Stimulated activated CD4-positive, alpha-beta T cell treated with anti-CD3 and anti-CD28 coated beads, Interleukin-1b, Interleukin-23, amount 100 ng/mL, for 24 hours (primary cell): ENCODE measurements at places on chromosomes 5 and 9.

DNA sequence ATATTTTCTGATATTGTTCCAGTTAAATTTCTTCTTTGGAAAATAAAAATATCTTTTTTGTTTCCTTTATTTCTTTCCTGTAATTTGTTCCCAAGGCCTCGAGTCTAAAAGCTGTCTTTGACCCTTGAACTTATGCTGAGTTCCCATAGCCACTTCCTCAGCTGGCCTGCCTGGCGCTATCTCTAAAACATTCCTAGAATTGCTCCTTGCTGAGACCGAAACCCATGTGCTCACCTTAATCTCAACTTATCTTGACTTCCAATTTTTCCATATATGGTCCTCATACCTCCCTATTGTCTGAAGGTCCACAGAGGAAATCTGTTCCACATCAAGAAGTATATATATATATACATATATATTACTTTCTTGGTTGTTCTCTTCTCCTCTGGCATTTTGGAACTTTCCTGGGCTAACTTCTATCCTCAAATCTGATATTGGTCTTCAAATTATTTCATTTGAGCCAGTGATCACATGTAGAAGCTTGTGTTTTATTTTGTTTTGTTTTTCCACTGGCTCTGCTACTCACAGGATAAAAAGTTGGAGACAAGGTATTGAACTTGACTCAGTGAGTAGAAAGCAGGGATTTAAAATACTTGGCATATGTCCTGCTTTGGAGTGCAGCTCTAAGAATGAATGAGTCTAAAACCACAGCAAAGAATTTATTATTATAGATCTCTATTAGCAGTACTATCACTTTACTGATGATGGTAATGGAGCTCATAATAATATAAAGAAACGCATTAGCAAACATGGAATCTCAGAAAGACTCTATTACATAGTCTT lies 45.2 kb downstream of the ENC1 start:
- DNase-seq = no peak

DNA sequence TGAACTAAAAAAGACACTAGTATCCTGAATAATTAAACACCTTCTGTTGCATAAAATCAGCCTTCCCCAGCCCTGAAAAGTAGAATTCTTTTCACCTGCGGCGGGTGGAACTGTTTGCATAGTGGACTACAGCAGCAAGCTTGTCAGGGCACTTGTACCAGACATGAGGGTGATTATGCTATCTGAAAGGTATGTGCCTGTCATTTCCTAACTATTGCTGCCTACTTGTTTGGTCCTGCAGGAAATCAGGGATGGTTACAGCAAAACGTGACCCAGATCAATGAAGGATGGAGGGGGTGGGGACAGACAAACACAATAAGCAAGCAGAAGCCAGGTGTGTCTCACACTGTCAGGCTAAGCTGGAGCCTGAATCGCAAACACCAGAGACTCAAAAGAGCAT lies 385.6 kb downstream of the MLLT3 start:
- no peak for DNase-seq

DNA sequence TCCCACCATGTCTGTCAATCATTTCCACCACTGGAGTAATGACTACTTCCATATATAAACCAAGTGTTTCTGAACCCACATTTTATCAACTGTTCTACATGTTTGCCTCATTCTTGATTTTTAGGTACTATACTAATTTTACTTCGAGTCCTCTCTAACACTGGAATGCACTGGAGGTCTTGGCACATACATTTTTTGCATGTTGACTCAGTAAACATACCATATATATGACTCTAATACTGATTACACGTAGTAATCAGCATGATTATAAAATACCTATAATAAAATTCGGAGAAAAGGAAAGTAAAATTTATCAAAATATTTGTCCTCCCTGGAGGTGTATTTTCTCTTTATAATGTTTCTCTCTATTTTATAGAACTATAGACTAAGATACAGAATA lies 621.7 kb upstream of the NUDT12 start:
- DNase-seq = no peak

DNA sequence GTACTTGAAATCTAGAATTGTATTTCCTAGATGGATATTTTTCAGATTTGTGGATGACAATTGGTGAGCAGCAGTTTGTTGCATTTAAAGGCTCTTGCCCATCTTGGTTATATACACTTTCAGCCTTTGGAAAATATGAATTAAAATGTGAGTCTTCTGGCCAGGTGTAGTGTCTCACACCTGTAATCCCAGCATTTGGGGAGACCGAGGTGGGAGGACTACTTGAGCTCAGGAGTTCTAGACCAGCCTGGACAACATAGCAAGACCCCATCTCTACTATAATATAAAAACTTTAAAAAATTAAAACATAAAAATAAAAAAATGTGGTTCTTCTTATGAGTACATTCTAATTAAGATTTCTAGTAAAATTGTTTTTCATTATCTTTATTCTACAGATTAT lies 102.0 kb downstream of the MTREX start:
- no peak for DNase-seq

DNA sequence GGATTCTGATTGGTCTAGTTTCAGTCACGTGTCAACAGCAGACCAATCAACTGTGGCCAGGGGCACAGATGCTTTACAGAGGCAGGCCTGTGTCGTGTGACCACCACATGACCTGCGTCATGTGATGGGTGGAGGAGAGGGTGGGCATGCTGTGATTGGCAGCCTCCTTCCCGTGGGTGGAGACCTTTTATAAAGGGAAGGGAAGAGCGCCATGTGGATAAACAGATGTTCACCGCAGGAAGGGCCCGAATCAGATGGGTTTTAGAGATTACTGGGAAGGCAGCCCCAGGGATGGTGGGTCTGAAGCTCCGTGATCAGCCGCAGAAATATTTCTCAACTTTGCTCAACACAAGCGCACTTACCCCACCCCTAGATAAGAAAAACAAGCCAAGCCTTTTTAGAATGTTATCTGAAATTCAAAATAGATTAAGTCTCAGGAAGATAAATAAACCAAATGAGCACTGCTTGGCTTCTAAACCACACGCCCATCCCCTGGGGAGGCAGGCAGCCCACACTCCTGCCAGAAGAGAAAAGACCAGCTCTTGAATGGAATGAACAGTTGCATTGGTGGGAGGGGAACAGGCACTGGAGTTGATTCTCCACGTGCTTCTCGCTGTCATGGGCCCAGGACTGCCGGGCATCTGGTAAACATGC lies 43.6 kb downstream of the ROPN1L start:
- DNase-seq = no peak

DNA sequence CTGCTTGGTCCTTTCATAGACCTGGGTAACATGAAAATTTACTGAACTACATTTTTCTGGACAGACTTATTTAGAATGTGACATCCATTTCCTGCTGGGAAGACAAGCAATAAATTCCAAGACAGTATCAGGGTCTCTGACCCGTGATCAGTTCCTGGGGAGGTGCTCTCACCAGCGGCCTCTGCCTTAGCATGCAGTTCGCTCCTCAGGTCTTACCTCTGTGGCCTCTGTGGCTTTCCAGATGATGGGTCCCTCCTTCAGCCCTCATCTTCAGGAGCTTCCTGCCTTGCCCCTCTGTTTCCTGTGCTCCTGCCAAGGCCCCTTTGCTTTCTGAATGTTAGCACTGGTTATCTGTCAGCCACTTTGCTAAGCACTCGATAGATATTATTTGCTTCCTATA lies 66.4 kb downstream of the CMYA5 start:
- DNase-seq = no peak

- DNase-seq = no peak
Measured at GRCh38 chr5:50463726-50464125, 22.6 kb upstream of the EMB start.

DNA sequence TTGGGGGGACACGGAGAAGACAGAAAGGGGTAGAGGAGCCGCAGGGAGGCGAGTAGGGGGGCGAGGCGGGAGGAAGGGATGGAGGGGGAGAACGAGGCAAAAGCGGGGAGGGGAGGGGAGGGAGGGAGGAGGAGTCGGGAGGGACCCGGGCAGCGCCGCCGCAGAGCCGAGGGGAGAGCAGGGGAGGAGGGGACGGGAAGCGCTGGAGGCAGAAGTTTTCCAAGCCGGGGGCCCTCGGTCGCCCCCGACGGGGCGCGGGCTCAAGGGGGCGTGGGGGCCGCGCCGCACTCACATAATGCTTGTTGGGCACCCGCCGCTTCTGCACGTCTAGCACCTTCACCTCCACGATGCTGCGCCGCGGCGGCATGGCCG lies 353 bp downstream of the SH3PXD2B start:
- DNase-seq = no peak

GRCh38 chr5:151295791-151296477 lies 7.6 kb downstream of the SLC36A3 start:
- no peak for DNase-seq

GRCh38 chr5:137641148-137641547 lies 94.7 kb downstream of the KLHL3 start:
- no peak for DNase-seq

DNA sequence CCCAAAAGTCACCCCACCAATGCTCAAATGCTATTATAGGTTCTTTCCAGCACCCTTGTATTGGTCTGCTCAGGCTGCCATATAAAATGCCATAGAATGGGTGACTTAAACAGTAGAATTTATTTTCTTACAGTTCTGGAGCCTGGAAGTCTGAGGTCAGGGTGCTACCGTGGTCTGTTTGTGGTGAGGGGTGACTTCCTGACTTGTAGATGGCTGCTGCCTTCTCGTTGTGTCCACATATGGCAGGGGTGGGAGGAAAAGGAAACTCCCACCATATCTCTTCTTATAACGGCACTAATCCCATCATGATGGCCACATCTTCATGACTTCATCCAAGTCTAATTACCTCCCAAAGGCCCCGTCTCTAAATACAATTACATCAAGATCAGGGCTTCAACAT lies 257.8 kb upstream of the TARS1 start:
- no peak for DNase-seq

DNA sequence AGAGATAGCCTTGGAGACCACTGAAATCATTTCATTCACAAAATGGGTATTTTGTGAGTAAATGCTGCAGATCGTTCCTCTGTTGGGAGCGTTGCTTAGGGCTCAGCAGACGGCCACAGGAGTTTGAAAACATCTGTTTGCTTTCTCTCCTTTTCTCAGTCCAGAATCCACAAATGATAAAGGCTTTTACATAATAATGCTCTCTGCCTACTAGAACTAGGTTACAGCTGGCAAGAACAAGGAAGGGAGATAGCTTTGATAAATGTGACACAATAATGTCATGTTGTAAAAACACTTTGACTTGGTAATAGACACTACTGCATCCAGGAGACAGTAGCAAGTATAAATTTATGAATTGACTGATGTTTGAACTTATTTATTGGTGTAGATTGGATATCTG lies 1072.4 kb upstream of the CDH6 start:
- DNase-seq = no peak

DNA sequence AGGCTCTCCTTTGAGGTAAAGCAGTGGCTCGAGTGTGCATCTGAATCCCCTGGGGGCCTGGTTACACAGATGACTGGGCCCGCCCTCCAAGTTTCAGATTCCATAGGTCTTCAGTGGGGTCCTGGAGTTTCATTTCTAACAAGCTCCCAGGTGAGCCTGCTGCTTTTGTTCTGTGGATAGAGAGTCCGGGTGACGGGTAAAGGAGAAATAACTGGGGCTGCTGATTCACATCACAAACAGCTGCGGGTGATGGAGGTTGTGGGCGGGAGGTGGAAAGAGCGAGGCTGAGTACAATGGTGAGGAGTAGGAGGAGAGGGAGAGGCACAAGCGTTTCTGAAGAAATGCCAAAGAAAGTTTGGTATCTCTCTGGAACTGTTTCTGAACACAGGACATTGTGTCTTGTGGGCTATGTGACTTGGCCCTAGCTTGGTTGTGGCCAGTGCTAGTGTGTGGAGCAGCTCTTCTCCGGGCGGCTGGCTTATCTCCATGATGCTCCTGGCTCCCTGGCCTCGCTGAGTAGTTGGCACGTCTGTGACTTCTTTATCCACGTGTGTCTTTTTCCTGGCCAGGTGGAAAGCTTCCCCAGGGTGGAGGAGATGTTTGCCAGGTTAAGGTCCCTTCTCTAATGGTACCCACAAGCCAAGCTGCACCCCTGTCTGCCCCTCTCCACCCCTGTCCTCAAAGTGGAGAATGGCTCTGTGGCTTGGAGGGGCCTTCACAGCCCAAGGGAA lies 61.7 kb downstream of the HSPA4 start:
- DNase-seq = no peak
